ENCODE measurements at places on chromosomes 16 and 17.

GRCh38 chr17:73489333-73489732 lies 154.9 kb downstream of the SDK2 start:
- DNase-seq, result no peak

DNA sequence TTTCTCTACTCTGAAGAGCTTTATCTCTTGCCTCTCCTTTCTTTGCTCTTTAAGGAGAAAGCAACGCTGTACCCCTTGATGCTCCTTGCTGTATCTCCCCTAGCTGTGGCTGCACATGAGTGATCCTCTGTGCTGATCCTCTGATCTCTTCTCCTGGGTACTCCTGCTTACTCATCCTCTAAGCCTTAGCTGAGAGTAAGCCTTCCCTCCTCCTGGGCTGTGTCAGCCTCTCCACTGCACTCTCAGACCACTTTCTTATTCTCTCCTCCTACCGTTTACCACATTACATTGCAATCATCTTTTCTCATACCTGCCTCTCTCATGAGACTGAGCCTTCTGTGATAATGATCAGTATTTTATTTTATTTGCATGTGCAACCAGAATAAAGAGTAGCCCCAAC lies 25.1 kb downstream of the SOX9 start:
- DNase-seq, result no peak

DNA sequence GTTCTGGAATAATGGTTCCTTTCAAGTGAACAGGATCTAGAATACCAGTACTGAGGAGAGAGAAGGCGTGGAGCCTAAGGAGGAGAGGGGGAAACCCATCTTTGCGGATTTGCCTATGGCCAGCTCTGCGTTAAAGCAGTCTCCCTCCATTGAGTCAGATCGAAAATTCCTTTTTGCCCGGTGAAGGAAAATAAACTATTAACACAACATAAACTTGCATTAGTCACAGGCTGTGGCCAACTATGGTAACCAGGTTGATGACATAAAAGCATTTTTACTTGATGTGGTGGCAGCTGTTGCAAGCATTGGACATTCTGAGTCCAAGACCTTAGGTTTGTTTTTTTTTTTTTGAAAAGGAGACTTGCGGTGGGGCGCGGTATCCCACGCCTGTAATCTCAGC lies 8.9 kb downstream of the LDAF1 start:
- no peak for DNase-seq

DNA sequence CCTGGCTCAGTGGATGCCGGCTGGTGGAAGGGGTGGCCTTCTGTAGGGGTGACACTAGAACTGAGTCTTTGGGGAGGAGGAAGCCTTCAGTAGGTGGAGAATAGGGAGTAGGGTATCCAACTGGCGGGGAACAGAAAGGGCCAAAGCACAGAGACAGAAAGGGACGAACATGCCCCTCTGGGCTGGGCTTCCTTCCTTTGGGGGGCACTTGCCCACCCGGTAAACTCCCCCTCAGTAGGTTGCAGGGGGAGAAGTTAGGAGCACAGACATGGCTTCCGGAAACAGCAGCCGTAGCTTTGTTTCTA lies 774 bp downstream of the ENGASE start:
- no peak for DNase-seq

DNA sequence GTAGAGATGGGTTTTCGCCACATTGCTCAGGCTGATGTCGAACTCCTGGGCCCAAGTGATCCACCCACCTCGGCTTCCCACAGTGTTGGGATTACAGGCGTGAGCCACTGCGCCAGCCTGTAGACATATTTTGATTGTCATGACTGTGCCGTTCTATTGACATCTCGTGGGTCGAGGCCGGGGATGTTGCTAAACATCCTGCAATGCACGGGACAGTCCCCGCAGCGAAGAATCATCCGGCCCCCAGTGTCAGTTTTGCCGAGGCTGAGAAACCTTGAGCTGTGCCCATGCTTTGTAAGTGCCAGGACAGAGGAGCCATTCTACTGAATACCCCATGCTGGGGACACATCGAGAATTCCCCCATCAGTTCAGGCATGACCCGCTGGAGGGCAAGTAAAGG lies 69.1 kb upstream of the GSE1 start:
- DNase-seq, result no peak

DNA sequence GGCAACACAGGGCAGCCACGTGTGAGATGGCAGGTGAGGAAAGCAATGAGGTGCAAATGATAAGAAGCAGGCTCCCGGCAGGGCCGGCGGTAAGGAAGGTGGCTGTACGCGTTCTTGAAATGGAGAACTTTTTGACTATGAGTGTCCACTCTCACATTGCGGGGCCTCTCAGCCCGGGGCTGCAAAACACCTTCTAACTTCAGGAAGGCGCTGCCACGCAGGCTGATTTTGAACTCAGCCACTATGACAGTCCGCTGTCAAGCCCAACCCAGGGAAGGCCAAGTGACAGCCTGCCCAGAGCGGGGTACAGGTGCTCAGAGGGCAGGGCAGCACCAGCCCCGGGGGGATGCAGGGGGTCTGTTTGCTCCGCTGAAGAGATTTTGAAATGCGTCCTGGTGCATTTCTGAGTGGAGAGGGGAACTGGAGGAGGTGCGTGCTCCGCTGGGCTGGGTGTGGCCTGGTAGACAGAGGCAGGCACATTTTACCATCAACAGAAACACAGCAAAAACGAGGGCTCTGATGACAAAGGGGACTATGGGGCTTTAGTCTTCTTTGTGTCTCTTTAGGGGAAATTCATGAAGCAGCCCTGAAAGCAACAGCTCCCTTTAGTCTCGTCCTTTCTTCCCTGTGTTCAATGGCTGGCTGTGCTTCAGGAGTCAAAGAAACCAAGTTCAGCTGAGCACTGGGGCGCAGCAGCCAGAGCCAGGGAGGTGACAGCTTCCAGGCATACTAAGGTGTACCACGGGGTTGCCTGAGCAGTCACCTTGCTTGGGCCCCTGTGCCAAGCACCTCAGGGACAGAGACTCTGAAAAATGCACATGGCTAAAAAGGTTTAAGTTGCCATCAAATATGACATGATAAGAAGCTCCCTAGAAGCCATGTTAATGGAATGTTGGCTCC lies 14.6 kb upstream of the SREBF1 start:
- no peak for DNase-seq

GRCh38 chr17:47967607-47968252 lies 3.2 kb upstream of the CDK5RAP3 start:
- peak; percentile 66 for DNase-seq

DNA sequence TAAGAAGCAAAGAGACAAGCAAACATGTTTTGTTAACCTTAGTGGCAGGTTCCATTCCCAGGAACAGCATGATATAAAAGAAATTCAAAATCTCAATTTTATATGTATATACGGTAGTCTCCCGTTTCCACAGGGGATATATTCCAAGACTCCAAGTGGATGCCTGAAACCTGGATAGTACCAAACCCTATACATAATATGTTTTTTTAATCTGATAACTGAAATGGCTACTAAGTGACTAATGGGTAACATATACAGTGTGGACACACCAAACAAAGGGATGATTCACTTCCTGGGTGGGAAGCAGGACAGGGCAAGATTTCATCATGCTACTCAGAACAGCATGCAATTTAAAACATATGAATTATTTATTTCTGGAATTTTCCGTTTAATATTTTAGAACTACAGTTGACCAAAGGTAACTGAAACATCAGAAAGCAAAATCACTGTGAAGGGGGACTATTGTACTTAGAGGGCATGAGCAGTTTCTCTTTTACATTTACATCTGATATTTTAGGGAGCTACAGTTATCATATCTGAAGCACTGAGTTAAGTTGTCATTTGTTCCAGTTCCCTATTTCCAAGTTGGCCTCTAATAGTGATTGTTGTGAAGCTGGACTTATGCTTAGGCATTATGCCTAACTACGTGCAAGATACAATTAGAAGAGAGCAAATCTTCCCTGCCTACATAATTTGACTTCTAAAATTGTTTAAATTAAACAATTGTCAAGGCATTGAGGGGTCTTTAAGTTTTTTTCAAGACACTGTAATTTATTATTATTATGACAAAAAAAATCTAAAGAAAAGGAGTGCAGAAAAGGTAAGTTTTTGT lies 34.1 kb upstream of the ABCA6 start:
- DNase-seq, result peak; percentile 26

GRCh38 chr16:66369055-66369592 lies 2.6 kb downstream of the CDH5 start:
- no peak for DNase-seq

GRCh38 chr17:72661116-72661944 lies 431.2 kb downstream of the SLC39A11 start:
- DNase-seq, result no peak

Data from amniotic stem cell (primary cell).